HT-29 (cell line): ENCODE measurements at places on chromosomes 1 and 21. TPM values are rescaled to one million over a fixed set of nuclear protein-coding genes. Genes with fewer than 3 reads are reported as not detected.

CTSK gene
- 0.61 and 1.5 TPM in 2 replicates for total RNA-seq

UQCRHL gene
- total RNA-seq, result 5.5 and 8.0 TPM in 2 replicates

CCDC30 gene
- total RNA-seq, result 0.44 and 1.0 TPM in 2 replicates

FCAMR gene
- total RNA-seq, result 0.03 and 0.18 TPM in 2 replicates

DNA sequence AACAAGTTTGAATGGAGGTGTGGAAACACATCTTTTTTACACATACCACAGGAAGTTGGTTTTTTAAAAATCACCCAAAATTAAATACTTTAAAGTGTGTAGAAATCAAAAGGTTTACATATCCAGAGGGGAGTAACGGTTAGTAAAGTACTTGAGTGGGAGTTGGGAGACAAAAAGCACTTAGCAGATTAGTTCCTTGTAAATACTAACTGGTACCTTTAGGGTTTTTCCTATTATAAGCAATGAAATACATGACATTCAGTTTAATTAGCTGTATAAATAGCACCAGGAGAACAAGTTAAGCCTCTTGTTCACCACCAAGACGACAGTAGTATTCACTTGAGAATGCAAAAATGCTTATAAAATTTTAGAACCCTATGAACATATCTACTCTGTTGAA, 23.7 kb upstream of the RAVER2 start:
- no peak for DNase-seq

- DNase-seq, result no peak
Observed at GRCh38 chr1:33078030-33078591, 2.8 kb upstream of the AZIN2 start.

DNA sequence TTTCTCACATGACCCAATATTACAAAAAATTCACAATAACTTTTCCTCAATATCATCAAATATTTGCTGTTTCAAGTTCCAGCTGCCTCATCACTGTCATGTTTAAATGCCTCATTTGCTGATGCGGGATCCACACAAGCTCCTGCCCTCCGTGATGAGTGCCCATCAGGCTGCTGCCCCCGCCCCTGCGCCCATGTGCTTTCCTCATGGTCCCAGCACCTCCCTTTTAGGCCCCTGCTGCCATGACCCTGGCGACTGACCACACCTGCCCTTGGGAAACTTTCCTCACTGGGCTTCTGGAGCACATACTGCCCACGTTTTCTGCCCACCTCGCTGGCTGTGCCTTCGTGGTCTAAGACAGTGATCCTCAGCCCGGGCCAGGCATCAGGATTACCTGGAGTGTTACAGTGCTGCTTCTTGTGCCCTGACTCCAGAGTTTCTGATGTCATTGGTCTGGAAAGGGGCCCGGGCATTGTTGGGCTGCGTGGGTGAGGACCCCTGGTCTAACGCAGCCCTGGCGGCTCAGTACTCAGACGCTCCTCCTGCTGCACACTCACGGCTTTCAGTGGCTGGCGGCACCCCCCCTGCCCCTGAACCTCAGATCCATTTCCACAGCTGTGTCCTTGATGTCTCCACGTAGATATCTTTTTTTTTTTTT, 20.5 kb downstream of the PLEKHM2 start:
- DNase-seq, result no peak

- no peak for DNase-seq
Observed at GRCh38 chr1:94553323-94553730, 11.8 kb upstream of the F3 start.
